ENCODE measurements at places on chromosomes 16 and 17. TPM values are rescaled to one million over a fixed set of nuclear protein-coding genes. Genes with fewer than 3 reads are reported as not detected.

CPNE7 gene
- polyA plus RNA-seq = 3.4 TPM

RNPS1 gene
- polyA plus RNA-seq = 186 TPM

LGALS9B gene
- not detected for polyA plus RNA-seq

ZC3H7A gene
- 77.5 TPM for polyA plus RNA-seq

DNA sequence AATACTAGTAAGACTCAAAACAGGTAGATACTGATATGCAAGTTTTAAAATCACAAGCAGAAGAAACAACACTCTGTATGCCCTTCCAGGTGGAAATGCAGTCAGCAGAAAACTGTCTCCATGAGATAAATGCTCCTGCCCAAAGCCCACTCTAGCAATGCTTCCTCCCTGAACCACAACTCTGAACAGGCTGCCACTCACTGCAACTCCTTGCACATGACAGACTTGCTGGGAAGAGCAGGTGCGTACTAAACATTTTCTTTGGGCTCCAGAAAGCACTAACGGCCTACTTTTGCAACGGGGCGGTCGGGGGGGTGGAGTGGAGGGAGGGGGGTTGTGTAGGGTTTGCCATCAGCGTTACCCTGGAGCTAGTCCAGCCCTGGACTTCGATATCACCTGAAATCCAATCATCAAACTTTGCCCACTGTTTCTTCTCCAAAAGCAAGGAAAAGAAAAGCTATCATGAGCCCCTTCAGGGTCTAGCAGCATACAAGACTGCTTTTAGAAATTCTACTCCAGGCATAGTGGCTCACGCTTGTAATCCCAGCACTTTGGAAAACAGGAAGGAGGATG lies 46.1 kb downstream of the ANKRD11 start:
- no peak for DNase-seq

IKZF3 gene
- polyA plus RNA-seq = 0.21 TPM

DNA sequence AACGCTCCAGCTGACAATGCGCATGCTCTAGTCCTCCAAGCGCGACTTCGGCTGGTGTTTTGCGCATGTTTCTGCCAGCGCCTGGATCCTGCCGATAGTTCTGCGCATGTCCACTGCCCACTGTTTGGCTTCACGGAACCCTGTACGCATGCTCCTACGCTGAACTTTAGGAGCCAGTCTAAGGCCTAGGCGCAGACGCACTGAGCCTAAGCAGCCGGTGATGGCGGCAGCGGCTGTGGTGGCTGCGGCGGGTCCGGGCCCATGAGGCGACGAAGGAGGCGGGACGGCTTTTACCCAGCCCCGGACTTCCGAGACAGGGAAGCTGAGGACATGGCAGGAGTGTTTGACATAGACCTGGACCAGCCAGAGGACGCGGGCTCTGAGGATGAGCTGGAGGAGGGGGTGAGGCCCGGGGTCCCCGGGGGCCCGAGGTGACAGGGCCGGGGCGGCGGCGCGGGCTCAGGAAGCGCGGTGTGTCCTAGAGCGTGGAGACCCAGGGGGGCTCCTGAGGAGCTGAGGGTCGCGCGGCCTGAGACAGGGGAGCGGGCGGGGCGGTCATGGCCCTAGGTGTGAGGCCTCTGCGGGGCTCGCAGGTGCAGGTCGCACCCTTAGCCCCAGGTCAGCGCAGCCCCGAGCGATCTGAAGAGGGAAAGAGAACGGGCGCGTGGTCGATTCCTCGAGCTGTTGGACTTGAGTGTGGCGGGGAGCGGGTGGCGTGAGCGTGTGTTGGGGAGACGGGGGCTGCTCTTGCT lies at the start of the genes RPS6KB1 and TUBD1:
TSS of gene RPS6KB1 (plus strand) at position 198 of the 752 bp plus-strand sequence. CDS start at position 262, 64 bp downstream.
TSS of gene TUBD1 (minus strand) at position 20 of the 752 bp plus-strand sequence. CDS start 1,941 bp downstream, outside the sequence.
- DNase-seq = peak; percentile 97

DNA sequence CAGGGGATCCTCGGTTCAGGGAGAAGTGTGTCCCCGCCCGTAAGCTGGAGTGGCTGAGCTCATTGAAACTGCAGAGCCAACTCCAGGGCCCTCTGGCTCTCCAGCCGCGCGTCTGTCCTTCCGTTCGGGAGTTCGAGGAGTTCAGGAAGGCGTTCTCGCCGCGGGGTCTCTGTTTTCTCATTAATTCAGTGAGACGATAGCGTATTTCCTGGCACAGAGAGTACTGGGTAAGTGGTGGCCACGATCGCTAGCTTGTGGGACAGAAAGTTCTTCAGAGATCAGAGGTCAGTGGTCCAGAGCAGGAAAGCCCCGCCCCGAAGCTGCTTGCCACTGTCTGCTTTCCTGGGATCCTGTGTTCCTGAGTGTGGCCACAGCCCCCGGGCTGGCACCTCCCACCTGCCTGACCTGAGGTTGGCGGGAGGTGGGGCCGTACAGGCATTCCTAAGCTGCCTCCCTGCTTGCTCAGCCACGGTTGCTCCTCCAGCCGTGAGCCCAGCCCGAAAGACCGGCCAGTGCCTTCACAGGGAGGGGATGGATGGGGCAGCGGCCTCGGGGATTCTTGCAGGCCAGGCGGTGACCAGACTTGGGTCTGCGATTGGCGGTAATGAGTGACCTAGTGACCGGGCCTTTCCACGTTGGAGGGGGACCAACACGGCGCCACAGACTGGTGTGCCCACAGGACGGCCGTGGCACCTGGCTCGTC lies 8.9 kb downstream of the BAIAP2 start:
- DNase-seq = no peak

CBFA2T3 gene
- polyA plus RNA-seq = 2.0 TPM

- DNase-seq = no peak
Measured at GRCh38 chr16:28191364-28191960, 20.3 kb downstream of the XPO6 start.

ODAD4 gene
- polyA plus RNA-seq = 6.9 TPM

SLC16A6 gene
- polyA plus RNA-seq = 0.79 TPM

GPR179 gene
- 0.03 TPM for polyA plus RNA-seq

DNA sequence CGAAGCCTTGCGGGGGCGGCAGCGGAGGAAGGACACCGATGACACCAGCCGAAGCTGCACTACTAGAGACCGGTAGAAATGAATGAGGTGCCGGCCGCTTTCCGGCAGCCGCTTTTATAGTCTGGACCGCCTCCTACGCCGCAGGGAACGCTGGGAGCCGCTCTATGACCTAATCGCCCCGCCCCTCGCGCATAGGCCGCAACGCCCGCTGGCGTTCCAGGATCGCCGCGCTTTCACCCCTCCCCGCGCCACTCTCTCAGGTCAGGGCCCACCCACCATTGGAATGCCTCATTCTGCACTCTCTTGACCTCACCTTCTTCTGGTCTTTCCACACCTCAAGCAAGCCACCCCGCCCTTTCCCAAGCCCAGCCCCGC lies at the start of gene DDX5:
TSS of gene DDX5 (minus strand) at position 89 of the 375 bp plus-strand sequence. CDS start 170 bp downstream, outside the sequence.
- DNase-seq = peak; percentile 93

CSH1 gene
- 7.5 TPM for polyA plus RNA-seq

DNA sequence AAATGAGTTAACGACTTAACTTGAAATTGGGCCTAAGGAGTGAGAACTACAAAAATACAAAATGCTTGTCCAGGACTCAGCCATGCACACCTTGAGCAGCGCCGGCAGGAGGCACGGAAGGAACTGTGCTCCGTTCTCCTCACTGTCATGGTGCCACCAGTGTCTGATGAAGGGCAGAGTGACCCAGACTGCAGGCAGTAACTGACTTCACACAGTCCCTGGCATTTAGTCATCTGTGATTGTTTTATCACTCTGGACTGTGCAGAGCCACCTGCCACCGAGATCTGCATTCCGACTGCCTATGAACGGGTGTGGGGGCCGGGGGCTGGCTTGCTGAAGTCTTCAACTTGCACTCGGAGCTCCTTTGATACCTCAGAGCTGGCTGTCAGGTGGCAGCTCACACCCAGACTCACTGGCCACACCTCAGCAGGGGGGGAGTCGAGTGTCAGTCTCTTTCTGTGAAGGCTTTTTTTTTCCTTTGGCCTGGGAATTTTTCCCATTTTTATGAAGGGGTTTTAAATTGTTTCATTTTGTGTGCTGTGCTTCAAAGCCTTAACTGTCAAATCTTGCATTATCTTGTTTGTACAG lies 20.2 kb upstream of the ENDOV start:
- no peak for DNase-seq

GRCh38 chr17:62673614-62674362 lies 46.3 kb downstream of the MRC2 start:
- DNase-seq = no peak

DNA sequence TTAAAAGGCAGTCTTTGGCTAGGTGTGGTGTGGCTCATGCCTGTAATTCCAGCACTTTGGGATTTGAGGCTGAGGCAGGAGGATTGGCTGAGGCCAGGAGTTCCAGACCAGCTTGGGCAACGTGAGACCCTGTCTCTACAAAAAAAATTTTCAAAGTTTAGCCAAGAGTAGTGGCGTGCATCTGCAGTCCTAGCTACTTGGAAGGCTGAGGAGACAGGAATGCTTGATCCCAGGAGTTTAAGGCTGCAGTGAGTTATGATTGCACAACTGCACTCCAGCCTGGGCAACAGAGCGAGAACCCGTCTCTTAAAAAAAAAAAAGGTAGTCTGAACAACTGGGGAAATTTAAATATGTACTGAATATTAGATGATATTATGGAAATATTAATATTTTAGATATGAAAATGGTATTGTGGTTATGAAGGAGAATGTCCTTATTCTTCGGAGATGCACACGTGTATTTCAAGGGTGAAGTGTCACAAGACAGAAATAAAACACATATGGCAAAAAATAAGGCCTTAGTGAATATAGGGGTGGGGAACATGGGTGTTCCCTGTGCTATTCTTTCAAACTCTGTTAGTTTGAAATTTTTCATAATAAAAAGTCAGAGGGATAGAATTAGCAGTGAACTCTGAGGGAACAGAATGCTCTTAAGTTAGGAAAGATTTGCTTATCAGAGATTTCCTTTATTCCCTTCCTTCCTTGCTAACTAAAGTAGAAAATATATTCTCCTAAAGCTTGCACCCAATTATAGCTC lies 144.7 kb downstream of the CDK5R1 start:
- no peak for DNase-seq

GRCh38 chr16:88769617-88770460 lies 15.2 kb downstream of the PIEZO1 start:
- DNase-seq = no peak

DNA sequence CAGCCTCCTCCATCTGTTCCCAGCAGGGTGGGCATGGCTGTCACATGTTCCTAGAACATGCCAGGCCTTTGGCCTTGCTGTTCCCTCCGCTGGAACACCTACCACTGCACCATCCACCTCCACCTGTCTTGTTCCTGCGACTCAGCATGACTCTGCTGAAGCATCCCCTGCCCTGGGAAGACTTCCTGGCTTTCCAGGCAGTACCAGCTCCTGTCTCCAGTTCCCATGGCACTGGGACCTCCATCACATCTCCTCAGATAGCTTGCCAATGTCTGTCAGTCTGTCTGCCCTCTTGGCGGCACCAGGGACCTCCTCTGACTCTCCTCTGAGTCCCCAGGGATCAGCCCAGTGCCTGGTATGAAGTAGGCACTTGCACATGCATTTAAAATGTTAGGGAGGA lies 15.7 kb downstream of the PDP2 start:
- DNase-seq = no peak

- DNase-seq = no peak
Measured at GRCh38 chr17:50603340-50603739, 31.3 kb upstream of the ABCC3 start.

GRCh38 chr16:8530752-8531384 lies 59.4 kb downstream of the TMEM114 start:
- peak; percentile 4 for DNase-seq

DNA sequence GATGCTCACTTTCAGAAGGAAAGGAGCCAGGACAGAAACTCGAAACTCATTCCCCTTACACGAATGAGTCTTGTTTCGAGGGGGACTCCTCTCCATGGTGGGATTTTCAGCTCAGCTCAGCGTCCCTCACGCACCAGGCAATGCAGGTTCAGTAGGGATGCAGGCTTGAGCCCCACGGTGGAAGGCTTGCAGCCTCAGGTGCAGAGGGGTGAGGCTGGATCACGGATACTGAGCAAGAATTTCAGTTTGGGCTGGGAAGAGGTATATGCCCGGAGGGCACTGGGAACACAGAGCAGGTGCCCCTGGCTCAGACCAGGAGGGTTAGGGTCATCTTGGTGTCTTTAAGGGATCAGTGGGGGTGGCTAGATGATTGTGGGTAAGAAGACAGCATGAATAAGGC lies 344.9 kb upstream of the TNRC6C start:
- no peak for DNase-seq

TEX19 gene
- not detected for polyA plus RNA-seq

- DNase-seq = no peak
Measured at GRCh38 chr16:88885693-88886280, 19.3 kb upstream of the PABPN1L start.

- no peak for DNase-seq
Measured at GRCh38 chr16:55045756-55046460, 115.2 kb downstream of the IRX5 start.

- DNase-seq = no peak
Measured at GRCh38 chr16:13307255-13307654, 405.9 kb downstream of the SHISA9 start.

DNA sequence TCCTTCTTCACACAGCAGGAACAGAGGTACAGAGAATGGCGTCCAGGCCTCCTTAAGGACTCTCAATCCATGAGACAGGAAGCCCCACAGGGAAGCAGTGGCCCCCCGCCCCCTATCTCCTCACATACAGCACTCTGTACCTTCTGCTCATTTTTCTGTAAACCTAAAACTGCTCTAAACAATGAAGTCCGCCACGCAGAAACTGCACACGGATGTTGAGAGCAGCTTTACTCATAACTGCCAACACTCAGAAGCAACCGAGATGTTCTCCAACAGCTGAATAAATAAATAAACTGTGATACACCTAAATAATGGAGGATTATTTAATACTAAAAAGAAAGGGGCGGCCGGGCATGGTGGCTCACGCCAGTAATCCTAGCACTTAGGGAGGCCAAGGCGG lies 9.9 kb downstream of the TBC1D16 start:
- no peak for DNase-seq

DNA sequence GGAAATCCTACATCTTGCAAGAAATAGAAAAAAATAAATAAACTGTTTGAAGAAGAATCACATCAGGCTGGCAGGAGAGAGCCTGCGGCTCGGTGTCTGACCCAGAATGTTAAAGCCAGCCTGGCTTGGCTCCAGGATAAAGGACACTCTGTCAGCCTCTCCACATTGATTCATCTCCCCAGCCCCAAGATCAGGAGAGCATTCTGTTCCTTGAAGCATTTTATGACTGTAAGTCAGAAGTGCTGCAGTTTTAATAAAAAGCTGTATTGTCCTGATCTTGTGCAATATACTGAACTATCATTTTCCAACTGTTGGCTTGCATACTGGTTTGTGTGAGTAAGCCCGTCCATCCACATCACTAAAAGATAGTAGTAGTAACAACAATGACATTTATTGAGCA lies 426.6 kb downstream of the HAPSTR1 start:
- no peak for DNase-seq

ABCC3 gene
- 7.0 TPM for polyA plus RNA-seq

DNA sequence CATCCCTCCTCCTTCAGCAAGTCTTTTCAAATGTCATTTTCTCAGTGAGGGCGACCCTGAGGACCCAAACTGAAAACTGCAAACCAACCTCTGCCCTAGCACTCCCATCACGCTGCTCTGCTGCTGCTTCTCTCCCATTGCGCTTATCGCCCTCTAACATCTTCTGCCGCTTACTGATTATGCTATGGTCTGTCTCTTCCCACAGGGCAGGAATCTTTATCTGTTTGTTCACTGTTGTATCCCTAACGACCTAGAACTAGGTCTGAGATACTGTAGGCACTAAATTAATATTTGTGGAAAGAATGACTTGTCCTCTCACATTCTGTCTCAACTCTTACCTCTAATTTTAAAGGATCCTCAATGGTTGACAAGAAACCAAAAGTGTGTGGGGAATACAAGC lies 12.5 kb downstream of the ZSCAN32 start:
- no peak for DNase-seq

Measured in right renal cortex interstitium (tissue), 3 donors.